Left lung (tissue), 14 donors: ENCODE measurements at places on chromosomes 12 and 14. TPM values are rescaled to one million over a fixed set of nuclear protein-coding genes. Genes with fewer than 3 reads are reported as not detected.

GRCh38 chr12:107660235-107660634 is 25.4 kb upstream of the PWP1 start:
- no peak for DNase-seq

- DNase-seq: no peak
Observed at GRCh38 chr14:55073856-55074255, 22.4 kb downstream of the MAPK1IP1L start.

DNA sequence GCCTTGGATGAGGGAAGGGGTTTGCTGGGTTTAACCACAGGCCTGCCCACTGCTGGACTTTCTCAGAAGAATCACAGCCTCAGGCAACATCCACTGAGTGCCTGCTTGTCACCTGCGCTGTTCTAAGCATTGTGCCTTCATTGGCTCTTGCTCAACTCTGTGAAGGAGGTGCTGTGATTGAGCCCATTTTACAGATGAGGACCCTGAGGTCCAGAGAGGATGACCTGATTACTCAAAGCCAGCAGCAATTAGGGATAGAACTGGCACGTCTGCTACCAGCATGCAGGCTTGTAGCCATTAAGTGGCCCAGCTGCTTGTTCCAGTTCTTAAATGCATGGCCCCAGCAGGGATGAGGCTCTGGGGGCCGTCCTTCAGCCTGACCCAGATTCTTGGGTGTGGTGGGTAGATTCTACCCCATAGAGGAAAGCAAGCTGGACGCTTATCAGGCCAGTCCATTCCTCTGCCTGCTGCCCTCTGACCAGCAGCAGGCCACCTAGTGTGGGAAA is 54.6 kb downstream of the ESRRB start:
- no peak for DNase-seq

Gene LTBR
- polyA plus RNA-seq: 84.9 TPM

DNA sequence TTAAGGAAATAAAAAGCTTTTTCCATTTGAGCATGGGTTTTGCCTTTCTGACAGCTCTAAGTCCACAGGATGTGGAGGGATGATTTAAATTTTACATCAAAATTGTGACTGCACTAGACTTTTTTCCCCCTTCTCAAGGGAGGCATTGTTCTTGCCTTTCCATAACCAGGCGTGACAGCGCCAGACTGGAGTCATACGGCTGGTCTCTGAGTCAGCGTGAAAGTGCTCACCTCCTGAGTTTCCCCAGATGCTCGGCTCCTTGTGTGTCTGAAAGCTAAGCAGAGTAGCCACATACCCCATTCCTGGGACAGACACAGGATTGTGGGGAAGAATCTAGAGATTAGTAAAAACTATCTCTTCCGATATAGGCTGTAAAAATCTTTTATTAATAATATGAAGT is 43.1 kb downstream of the SOX5 start:
- DNase-seq: no peak

- no peak for DNase-seq
Observed at GRCh38 chr14:20970647-20970982, 15.3 kb downstream of the RNASE2 start.
